ENCODE measurements at places on chromosomes 3 and 15.

GRCh38 chr3:155339052-155339451, 45.6 kb upstream of the STRIT1 start:
- no peak for DNase-seq

GRCh38 chr15:63339006-63339766, 42.5 kb downstream of the CA12 start:
- no peak for DNase-seq

GRCh38 chr3:39276746-39277145, 3.1 kb downstream of the CX3CR1 start:
- no peak for DNase-seq

DNA sequence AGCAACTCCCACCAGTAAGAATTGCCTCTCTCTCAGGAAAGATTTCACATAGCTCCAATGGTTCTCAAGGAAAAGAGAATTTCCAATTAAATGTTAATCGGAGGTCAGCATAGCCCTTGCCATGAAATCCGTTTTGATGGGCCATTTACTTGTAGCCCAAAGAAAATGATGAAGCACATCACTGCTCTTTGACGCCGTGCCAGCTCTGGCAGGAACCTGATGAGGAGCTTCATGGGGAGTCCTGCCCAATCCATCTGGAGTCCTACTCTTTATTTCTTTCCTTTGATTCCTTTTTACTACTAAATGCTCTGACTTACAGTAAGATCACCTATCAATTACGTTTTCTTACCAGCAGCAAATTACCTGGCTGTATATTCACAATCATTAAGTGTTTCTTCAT, 84.7 kb downstream of the FGF12 start:
- DNase-seq: no peak

- DNase-seq: no peak
Observed at GRCh38 chr15:49742381-49742780, 121.5 kb downstream of the DTWD1 start.

DNA sequence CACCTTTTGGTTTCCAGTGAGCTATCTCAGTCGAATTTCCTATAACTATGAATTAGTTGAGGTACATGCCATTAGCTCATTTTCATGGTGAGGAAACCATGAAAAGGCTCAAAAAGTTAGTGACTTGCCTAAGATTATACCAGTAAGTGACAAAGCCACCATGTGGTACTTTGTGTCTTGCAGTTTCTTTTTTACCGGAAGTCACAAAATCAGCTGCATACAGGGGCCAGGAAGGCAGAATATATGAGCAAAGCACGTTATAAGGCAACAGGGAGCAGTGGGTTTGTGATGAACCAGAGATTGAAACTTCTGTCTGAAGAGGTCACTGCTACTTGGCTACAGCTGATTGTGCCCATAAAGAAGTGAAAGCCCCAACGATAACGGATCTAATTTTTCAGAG, 50.3 kb downstream of the CMTM8 start:
- no peak for DNase-seq

- no peak for DNase-seq
Observed at GRCh38 chr3:23960649-23961048, 15.6 kb downstream of the NR1D2 start.

GRCh38 chr15:63928185-63928842, 94.6 kb upstream of the HERC1 start:
- DNase-seq: no peak

DNA sequence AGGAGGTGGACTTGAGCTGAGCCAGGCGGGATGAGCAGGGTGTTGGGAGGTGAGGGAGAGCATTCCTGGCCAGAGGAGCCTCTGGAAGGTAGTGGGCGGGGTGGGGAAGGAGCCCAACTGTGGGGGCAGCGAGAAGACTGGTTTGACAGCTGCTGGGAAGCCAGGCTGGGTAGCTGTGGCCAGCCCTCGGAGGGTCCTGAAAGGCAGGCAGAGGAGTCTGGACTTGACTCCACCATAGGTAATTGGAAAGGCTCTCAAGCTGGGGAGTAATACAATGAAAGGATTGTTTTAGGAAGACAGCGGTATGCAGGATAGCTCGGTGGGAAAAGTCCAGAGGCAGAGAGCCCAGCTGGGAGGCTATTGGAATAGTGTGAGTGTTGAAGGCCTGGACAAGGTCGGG, 17.2 kb downstream of the EPHB3 start:
- DNase-seq: no peak
